ENCODE measurements at places on chromosomes 7 and 10.

DNA sequence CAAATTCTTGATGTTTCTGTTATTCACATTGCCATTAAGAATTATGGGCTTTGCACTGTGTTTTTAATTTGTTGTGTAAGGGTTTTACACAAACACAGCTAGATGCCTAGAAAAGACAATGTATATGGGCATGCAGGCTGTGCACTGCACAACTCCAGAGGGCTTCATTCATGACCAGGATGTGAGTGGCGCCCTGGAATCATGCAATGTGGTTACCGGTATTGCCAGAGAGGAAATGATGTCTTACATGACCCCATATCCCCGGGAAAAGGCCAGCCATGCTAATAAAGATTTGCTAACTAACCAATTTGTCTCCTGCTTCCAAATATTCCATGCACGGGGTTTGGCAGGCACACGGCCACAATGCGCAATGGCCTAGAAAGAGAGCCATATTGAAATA lies 16.9 kb downstream of the KCNMA1 start:
- DNase-seq: no peak

DNA sequence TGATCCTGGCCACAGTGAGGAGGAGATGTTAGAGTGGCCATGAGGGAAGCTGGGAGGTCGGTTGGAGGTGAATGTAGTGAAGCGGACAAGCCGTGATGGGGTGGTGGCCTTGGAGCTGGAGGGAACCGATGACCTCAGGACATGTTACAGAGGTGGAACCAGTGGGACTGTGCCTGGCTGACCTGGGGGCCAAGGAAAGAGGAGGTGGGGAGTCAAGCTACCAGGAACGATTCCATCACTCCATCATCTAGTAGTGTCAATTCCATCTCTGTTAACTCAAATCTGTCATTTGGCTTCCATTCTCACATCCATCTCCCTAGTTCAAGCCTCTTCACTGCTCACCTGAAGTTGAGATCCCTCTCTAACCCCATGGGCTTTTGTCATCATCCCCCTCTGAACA lies 102.4 kb upstream of the LYZL2 start:
- DNase-seq: no peak

GRCh38 chr7:138663725-138664710 lies 37.1 kb downstream of the SVOPL start:
- no peak for DNase-seq

GRCh38 chr7:131281266-131282048 lies 46.2 kb upstream of the MKLN1 start:
- no peak for DNase-seq

DNA sequence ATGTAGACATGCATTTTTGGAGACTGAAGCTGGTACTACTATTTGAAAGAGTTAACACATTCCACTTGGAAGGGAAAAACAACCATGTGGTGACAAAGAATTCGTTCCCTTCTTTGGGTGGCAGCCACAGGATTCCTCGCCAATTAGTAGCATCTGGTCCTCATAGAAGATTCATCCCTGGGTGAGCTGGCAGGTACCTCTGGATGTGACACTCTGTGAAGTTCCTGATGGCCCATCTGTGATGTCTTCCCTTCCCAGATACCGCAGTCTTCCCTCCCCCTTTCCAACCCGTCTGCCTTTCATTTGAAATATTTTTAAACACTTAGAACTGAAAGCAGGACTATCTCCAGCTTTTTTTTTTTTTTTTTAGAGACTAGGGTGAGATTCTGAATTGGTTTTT lies 569.5 kb downstream of the TYW1 start:
- no peak for DNase-seq

GRCh38 chr10:11157292-11158076 lies 139.8 kb downstream of the CELF2 start:
- DNase-seq: no peak

DNA sequence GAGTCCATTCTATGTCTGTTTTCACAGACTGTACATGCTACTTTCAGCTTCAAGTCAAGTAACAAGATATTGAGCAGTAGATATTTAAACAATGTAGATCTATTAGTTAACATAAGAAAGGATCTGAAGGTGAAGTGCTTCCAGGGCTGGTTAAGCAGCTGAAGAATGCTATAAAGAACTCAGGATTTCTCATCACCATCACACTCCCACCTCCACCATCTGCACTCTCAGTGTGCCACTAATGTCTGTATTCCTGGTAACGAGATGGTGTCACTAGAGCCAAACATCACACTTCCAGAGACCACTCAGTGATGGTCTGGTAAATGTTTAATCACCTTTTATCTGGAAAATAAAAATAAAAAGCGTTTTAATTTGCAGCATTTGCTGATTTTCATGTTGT lies 224.0 kb upstream of the FERD3L start:
- DNase-seq: no peak

- no peak for DNase-seq
Observed at GRCh38 chr7:47579458-47579857, 2.5 kb downstream of the TNS3 start.

GRCh38 chr7:99461221-99461620 lies 4.7 kb downstream of the ATP5MF start:
- DNase-seq: no peak

- DNase-seq: peak; percentile 49
Observed at GRCh38 chr7:141533149-141533949, 17.9 kb upstream of the AGK start.

DNA sequence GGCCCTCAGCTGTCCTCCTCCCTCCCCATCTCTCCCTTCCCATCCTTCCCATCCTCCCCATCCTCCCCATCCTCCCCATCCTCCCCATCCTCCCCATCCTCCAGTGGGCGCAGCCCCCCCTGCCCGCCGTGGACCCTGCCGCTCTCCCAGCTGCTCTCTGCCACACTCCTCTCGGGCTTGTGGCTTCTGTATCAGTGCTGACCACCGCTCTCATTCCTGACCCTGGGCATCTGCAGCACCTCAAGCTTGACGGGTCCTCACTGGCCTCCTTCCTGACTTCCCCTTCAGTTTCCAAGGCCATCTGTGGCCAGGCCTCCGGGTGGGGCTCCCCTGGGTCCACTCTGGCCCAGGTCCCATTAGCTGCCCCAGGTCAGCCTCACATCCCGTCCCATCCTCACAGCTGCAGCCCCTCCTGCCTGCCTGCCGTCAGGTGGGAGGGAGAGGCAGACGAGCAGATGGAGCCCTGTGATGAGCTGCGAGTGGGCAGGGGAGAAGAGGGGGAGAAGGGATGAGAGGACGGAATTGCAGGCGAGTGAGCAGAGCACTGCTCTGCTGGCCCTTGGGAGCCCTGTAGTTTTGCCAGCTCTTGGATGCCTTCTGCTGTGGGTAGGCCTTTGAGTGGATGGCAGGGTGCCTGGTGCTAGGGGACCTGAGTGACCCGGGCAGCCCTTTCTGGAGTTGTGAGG lies 35.7 kb downstream of the LHPP start:
- DNase-seq: no peak

DNA sequence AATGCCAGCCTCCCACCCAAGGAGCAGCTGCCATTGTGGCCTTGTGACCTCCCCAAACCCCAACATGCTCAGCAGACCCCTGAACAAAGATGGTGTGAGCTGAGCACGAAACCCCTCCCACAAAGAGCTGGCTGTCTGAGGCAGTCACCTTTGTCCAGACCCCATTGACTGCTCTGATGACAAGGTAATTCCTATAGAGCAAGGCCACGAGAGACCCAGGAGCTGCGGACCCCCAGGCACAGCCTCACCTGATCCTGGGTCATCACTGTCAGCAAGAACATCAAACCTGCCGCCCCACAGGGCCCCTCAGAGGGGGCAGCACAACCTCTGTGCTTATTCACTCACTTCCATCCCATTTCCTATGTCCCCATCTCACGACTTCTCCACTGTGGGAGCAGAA lies 102.6 kb downstream of the CPXM2 start:
- DNase-seq: no peak

- DNase-seq: no peak
Observed at GRCh38 chr10:72087969-72088888, at the start of gene SPOCK2. TSS of gene SPOCK2 (minus strand) at chr10:72088551. CDS start at chr10:72088328, 223 bp downstream.

- DNase-seq: no peak
Observed at GRCh38 chr7:48734695-48735406, 189.5 kb upstream of the CDC14C start.

DNA sequence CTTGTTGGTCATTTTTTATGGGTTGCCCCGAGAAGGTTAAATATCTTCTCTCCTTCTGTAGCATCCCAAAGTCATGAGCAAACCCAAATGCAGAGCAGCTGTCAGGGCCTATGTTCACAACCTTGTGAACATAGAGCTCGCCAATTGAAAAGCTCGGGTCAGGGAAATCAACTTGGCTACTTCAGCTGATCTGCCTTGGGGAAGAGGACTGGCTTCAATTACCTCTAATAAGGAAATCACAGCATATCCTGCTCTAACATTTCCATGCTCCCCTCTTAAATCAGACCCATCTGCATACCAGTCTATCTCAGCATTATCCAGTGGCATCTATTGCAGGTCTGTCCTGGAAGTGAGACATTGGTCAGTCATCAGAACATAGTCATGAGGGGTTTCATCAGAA lies 105.6 kb downstream of the ANKRD26 start:
- DNase-seq: no peak

DNA sequence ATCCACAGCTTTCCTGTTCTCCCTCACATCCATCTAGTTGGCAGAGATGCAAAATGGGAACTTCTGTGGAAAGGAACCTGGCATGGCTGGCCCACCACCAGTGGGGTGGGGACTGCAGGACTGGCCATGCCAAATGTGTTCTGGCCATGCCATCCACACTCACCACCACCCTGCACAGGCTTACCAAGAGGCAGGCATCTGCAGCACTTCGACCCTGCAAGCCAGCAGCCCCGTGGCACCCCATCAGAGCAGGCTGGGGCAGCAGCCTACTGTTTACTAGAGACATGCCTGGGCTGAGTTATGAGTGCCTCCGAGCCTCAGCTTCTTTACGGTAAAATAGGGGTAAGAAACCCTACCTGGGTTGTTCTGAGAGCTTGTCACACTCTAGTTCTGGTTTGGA lies 313.1 kb downstream of the PLXNA4 start:
- DNase-seq: no peak

DNA sequence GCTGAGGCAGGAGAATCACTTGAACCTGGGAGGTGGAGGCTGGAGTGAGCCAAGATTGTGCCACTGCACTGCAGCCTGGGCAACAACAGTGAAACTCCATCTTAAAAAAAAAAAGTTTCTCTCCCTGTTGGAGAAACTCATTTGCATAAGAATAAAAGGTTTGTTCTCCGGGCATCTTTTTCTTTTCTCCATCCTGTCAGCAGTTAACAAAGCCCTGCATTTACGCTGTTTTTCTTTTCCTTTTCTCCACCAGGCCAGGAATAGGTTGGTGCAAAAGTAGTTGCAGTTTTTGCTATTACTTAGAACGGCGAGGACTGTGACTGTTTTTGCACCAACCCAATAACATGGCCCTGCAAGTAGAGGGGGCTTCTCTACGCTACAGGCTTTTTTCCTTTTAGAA lies 9.5 kb upstream of the URGCP start:
- DNase-seq: no peak

DNA sequence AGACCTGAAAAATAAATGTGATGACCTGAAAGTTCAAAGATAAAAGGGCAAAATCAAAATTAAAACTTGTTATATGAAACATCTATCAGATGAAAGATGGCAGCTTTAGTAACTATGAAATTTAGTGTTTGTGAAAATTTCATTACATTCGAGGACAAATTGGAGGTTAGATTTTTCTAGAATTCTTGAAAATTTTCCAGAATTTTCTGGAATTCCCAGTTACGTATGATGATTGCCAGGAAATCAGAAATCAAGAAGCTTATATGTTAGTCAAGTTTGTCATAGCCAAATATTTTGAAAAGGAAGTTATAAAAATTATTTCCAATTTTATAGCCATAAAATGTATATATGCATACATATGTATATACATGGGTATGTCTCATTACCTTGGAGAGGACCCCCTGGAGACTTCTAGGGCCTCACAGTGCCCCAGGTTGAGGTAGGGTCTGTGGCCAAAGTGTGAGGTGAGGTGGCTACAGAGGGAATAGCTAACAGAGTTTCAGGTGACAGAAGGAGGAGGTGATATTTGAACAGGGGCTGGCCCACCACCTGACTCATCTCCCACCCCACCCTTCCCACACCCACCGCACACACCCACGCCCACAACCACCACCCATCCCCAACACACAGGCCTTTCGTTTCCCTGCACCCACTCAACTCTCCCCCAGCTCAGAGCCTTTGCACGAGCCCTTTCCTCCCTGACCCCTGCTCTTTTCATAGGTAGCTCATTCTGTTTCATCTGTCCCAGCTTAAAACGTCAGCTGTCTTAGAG lies 21.5 kb downstream of the C10orf105 start:
- no peak for DNase-seq

DNA sequence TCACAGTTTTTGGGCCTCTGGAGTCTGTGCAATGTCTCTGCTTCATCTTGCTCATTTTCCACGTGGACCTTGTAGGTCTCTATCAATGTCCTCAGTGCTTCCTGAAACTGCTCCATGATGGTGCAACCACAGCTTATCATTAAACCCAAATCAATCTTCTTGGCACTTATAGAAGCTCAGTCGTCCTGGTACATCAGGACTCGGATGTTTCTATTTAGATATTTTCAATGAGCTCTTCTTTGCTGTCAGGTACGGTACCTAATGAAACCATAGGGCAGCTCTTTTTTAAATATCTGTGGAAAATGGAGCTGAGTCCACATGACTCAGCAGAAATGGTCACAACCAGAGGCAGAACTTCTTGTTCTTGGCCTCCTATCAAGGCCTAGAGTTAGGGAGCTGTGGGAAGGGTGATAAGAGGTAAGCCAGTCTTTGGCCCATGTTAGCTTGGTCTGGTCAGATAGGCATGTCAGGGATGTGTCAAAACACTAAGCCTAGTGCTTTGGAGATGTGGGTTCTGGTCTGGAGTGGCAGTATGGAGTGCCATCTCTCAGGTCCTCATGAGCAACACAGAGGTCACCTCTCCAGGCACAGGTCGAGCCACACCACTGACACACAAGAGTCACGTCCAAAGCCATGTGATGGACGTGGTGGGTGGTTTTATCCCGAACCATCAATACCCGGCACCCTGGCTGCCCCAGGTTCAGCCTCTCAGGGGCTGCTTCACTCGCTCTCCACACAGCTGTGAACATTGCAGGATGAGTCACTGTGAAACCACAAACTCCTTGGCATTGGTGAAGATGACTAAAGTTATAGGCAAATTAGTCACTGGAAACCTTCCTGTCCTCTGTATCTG lies 87.0 kb downstream of the TBXAS1 start:
- peak; percentile 44 for DNase-seq

DNA sequence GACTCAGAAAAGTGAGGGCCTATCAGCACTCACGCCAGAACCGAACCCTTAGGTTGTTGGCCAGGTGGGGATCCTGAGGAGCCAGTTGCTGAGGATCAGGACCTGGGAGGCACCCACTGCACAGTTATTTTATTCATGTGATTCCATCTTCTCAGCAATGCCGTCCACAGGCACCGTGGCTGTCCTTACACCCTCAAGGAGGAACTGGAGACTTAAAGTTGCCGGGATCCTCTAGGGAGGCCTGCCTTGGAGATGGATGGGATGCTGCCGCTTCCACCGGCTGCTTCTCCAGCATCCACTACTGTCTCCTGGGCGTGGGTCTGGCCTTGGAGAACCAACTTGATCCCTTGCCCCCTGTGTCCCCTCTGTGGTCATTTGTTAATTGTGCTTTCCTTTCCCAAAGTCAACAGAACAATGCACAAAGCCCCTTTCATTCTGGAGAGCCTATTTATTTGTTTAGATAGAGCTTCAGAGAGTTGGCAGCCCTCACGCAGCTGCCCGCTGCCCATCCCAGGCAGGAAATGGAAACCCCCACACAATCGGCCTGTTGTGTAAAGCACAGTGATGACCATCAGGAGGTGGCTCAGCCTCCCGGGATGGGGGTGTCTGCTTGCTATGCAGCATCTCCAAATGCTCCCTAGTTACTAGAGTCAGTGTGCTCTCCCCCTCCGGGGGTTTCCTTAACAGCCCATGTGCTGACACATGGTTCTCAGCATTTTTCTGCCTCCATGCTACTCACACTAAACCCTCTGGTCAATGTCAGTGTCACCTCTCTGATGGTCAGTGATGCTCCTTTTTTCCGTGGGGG lies 52.9 kb upstream of the IGFBP3 start:
- no peak for DNase-seq
